Stimulated activated CD4-positive, alpha-beta T cell treated with anti-CD3 and anti-CD28 coated beads, TNF-alpha, amount 100 ng/mL, for 48 hours (primary cell): ENCODE measurements at places on chromosomes 1 and 21.

- no peak for DNase-seq
These were observed 47.8 kb upstream of the COL6A2 start for GRCh38 chr21:46049890-46050667.

- peak; percentile 29 for DNase-seq
These were observed 2.1 kb downstream of the TTC22 start for GRCh38 chr1:54798769-54799641.

DNA sequence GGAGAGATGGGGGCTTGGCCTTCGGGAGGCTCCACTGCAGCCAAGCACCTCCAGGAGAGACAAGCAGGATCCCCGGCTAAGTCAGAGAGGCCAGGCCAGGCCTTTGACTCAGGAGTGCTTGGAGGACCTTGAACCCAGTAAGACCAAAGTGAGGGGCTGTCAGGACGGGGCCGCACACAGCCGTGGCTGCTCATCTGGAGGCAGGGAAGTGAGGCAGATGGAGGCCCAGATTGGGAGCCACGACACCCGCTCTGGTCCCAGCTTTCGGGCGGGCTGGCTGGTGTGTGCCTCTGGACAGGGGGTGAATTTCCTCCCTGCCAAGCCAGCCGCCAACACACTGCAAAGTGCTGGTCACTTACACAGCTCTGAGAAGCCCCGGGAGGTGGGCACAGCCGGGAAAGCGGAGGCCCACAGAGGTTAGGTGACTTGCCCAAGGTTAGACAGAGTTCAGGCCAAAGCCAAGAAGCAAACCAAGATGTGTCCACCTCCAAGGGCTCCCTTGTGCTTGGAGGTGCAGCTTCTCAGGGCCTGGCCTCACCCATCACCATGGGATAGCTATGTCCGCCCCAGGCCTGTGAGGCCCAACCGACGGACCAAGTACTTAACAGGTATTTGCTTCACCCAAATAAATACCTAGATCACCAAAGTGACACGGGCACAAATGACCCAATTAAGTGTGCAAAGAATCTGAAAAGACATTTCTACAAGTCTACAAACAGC is 58.3 kb downstream of the CHD5 start:
- no peak for DNase-seq

GRCh38 chr1:151134396-151134795 is 12.0 kb downstream of the SEMA6C start:
- DNase-seq = no peak

DNA sequence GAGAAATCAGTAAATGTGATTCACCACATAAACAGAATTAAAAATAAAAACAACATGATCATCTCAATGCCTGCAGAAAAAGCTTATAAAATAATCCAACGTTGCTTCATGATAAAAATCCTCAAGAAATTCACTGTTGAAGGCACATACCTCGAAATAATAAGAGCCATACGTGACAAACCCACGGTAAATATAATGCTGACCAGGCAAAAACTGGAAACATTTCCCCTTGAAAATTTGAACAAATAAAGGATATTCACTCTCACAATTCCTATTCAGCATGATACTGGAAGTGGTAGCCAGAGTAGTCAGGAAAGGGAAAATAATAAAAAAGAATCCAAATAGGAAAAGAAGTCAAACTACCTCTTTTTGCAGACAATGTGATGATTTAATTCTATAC is 148.8 kb downstream of the BRINP3 start:
- no peak for DNase-seq
